ENCODE measurements at places on chromosomes 3 and 15.

- DNase-seq: peak; percentile 90
Measured at GRCh38 chr3:63872135-63872924, 8.7 kb downstream of the ATXN7 start.

GRCh38 chr3:82080261-82080660 is 318.8 kb upstream of the GBE1 start:
- DNase-seq: peak; percentile 6

DNA sequence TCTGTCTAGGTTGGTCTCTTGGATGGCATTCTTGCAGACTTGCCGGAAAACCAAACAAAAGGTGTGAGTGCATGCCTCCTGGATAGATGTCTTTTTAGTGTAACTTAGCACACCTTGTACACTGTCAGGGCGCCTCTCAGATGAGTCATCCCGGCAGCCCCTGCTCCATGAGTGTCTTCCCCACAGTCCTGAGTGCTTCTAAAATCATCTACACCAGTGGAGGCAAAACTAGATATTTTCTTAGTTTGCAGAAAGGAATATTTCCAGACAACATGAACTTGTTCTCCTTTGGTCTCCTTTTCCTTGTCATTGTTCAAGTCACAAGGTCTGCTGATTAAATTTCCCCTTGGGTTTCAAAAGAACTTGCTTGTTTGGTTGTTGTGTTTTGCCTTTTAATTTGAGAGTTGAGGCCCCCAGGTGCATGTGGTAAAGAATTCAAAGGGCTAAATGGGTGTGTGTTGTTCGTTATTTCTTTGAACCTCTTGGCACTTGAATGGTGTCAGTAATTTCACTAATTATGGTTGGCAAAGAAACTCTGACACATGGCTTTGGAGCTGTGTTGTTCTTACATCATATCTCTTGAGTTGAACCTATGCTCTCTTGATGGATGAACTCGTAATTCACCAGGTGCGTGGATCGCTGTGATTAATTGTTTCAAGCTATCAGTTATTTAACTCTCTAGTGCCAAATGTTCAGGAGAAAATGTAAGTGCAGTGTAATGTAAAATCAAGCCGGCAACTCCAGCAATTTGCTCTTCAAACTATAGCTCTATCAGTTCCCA is 98.2 kb downstream of the IGF1R start:
- no peak for DNase-seq

DNA sequence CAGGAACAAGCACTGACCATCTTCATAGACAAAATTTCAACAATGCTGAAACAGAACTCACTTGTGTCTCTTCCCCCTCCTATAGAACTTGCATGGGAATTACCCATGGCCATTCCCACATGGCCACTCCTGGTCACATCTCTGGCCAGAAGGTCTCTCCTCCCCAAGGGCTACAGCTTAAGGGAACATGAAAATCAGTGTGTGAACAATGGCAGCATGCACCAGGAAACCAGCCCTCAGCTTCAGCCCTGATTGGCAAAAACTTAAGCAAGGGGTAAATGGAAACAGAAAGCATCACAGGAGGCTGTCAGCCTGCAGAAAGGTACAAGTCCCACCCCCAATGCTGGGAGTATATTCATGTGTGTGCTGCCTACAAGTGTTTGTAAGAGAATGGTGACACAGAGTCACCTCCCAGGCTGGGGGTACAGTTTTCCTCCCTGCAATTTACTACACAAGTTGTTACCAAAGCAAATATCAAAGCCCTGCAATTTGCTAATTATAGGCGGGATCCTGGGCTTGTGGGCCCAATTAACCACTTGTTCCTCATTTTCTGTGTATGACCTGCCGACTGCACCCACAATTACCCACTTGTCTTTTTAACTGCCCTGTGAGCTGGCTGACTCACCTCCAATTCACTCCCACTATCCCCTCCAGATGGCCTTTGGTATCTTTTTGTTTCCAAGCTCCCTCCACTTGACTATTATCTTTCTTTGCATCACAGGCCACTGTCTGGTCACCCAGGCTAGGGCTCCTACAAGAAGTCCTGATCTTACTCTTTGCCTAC is 84.4 kb upstream of the HES1 start:
- no peak for DNase-seq

Measured in brain microvascular endothelial cell (primary cell).